ENCODE measurements at places on chromosomes 2 and 18. TPM values are rescaled to one million over a fixed set of nuclear protein-coding genes. Genes with fewer than 3 reads are reported as not detected.
A peak's percentile ranks its signal among the peaks of the same experiment; 100 is the strongest.

GPR35 gene
- 1.9 TPM for total RNA-seq

PLCL1 gene
- 5.6 TPM for total RNA-seq

SLC5A7 gene
- 0.98 TPM for total RNA-seq

- no peak overlapping the region for H3K27ac ChIP-seq
- no peaks in the 10 kb centered on the region for H3K27me3 ChIP-seq
- peaks cover 7% of the 10 kb centered on the region for H3K4me1 ChIP-seq
- no peaks in the 10 kb centered on the region for H3K36me3 ChIP-seq
Measured at GRCh38 chr2:230124235-230124634, 55.5 kb upstream of the SLC16A14 start.

GRCh38 chr2:38722271-38723061, 28.7 kb downstream of the SRSF7 start:
- no peak for DNase-seq
- no peak overlapping the region for H3K27ac ChIP-seq
- no peaks in the 10 kb centered on the region for H3K36me3 ChIP-seq
- H3K4me3 ChIP-seq, result no peak overlapping the region
- H3K4me1 ChIP-seq, result peaks cover 15% of the 10 kb centered on the region

- DNase-seq, result peak; percentile 23
- H3K36me3 ChIP-seq, result no peaks in the 10 kb centered on the region
- H3K4me3 ChIP-seq, result no peak overlapping the region
- H3K4me1 ChIP-seq, result peaks cover 37% of the 10 kb centered on the region
- H3K27ac ChIP-seq, result peak overlapping the region; percentile 0
- no peaks in the 10 kb centered on the region for H3K27me3 ChIP-seq
Measured at GRCh38 chr2:120109186-120110061, 96.5 kb downstream of the EPB41L5 start.

- H3K36me3 ChIP-seq, result no peaks in the 10 kb centered on the region
- DNase-seq, result no peak
- peaks cover 12% of the 10 kb centered on the region for H3K4me1 ChIP-seq
- H3K27ac ChIP-seq, result no peak overlapping the region
Measured at GRCh38 chr2:240139666-240140393, 628 bp downstream of the OTOS start.

DNA sequence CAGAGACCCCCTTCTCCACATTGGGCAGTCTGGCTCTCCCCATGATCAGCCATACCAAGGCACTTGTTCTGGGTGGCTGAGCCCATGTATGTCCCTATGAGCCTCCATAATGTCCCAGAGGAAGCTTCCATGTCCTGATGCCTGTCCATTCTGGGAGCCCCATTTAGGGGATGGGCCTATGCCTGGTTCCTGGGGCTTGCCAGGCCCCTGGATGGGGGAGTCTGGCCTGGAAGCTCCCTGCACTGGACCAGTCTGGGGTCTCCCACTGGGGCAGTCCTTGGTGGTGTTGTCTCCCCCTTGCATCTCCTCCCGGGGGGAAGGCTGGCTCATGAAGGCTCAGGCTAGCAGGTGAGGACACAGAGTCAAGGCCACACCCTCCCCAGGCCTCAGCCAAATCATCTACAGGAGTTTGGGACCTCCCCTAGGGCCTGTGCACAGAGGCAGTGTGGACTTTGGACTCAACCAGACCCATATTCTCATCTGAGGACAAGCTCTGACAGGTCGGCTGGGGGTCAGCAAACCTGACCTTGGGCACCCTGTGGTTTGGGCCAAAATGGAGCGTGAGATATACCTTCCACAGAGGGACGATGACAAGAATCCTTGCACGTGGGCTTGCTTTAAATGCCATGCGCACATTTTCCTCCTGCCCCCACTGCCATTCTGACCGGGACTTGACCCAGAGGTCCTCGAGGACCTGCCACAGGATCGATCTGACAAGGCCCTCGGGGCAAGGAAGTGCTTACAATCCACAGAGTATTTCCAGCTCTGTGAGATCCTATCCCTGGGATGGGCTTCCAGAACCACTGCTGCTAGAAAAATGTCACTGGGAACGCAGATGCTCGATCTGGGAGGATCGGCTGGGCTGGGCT, 38.8 kb downstream of the INHBB start:
- no peaks in the 10 kb centered on the region for H3K4me1 ChIP-seq
- H3K36me3 ChIP-seq, result no peaks in the 10 kb centered on the region
- H3K27ac ChIP-seq, result no peak overlapping the region
- H3K27me3 ChIP-seq, result no peaks in the 10 kb centered on the region
- H3K4me3 ChIP-seq, result no peak overlapping the region

DNA sequence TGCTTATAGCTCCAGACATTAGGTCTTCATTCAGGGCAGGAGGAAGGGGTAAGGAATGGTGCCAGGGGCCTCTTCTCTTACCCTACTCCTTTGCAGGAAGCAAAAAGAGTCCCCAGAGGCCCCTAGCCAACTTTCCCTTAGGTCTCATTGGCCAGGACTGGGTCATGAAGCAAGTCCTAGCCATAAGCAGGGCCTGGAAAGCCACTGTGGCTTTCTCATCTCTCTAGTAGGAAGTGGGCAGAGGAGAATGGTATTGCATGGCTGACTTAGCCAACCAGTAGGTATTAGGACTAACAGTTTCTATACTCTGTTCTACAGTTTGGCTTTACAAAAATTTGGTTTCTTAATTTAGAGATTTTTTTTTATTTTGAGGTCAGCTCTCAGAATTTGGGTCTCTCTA, 4.8 kb downstream of the FAM228A start:
- H3K27me3 ChIP-seq, result no peaks in the 10 kb centered on the region
- DNase-seq, result no peak
- H3K27ac ChIP-seq, result no peak overlapping the region
- no peaks in the 10 kb centered on the region for H3K36me3 ChIP-seq
- H3K4me1 ChIP-seq, result peaks cover 7% of the 10 kb centered on the region

DNA sequence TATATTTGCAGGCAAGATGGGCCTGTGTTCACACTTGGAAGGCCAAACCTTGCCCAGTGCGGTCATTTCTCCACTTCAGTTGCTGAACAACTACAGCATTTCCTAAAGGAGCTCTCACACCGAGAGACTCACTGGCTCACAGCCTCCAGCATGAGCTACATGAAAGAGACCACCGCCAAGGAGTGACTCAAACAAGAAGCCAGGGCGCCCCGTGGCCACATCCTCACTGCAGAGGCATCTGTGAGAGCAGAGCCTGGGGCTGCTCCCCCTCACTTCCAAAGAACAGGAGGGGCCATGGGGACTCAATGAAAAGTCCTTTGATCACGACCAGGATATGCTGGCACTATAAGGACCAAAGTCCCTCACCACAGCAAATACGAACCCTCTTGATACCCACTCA, 50.0 kb downstream of the TMEM163 start:
- peak overlapping the region; percentile 78 for H3K27ac ChIP-seq
- no peaks in the 10 kb centered on the region for H3K36me3 ChIP-seq
- H3K4me1 ChIP-seq, result no peaks in the 10 kb centered on the region
- no peaks in the 10 kb centered on the region for H3K27me3 ChIP-seq
- H3K4me3 ChIP-seq, result no peak overlapping the region

DNA sequence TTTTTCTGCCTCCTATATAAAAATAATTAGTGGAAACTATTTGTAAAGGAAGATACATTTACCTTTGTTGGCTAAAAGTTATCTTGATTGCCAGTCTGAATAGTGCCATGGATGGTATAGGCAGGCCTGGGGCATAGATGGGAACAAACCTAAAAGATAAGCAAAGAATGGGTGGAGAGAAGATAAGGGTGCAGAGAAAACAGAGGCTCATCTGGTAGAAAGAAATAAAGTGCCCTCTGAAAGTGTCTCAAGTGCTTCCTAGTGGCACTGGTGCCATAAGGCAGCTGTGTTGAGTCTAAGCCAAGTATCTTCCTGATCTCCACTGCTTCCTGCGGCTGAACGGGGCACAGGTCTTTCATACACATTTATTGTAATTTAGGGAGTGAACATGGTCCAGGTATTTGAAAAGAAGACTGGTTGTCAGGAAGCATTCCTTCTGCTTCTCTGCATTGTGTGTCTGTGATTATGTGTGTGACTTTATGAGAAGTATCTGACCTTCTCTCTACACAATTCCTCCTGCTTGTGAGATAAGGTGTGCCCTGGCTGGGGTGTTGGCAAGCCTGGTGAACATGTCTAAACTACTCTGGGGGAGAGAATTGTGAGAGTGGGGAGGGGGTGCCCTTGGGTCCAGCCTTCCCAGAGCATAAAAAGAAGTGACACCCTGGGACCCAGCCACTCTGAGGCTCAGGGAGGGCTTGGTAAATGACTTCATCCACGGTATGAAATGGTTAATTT, 280.5 kb downstream of the CAMKMT start:
- H3K27me3 ChIP-seq, result no peaks in the 10 kb centered on the region
- no peak for DNase-seq
- no peak overlapping the region for H3K27ac ChIP-seq
- no peak overlapping the region for H3K4me3 ChIP-seq
- H3K4me1 ChIP-seq, result no peaks in the 10 kb centered on the region
- H3K36me3 ChIP-seq, result no peaks in the 10 kb centered on the region

- H3K4me3 ChIP-seq, result no peak overlapping the region
- H3K27ac ChIP-seq, result no peak overlapping the region
- H3K4me1 ChIP-seq, result peaks cover 14% of the 10 kb centered on the region
- H3K27me3 ChIP-seq, result no peaks in the 10 kb centered on the region
- no peaks in the 10 kb centered on the region for H3K36me3 ChIP-seq
Measured at GRCh38 chr2:11869391-11869991, 123.1 kb downstream of the LPIN1 start.

Data from upper lobe of left lung (tissue), 6 donors.